GM23338 (cell line): ENCODE measurements at places on chromosomes 12 and 14.

GRCh38 chr12:64494998-64495729 is 43.2 kb downstream of the TBK1 start:
- no peak for DNase-seq
- no peaks in the 10 kb centered on the region for H3K4me1 ChIP-seq
- peak overlapping the region; percentile 33 for H3K27ac ChIP-seq

GRCh38 chr14:78319887-78320635 is 149.9 kb downstream of the NRXN3 start:
- H3K36me3 ChIP-seq = no peaks in the 10 kb centered on the region
- no peak for DNase-seq
- H3K27ac ChIP-seq = no peak overlapping the region
- no peaks in the 10 kb centered on the region for H3K27me3 ChIP-seq

- no peak overlapping the region for H3K4me3 ChIP-seq
- H3K4me1 ChIP-seq = peaks cover 48% of the 10 kb centered on the region
- no peaks in the 10 kb centered on the region for H3K36me3 ChIP-seq
- no peak overlapping the region for H3K27ac ChIP-seq
- DNase-seq = no peak
- no peaks in the 10 kb centered on the region for H3K27me3 ChIP-seq
Observed at GRCh38 chr12:75883241-75883640, 148.3 kb downstream of the PHLDA1 start.

- H3K27ac ChIP-seq = no peak overlapping the region
- H3K36me3 ChIP-seq = no peaks in the 10 kb centered on the region
- no peaks in the 10 kb centered on the region for H3K4me1 ChIP-seq
- no peak for DNase-seq
- H3K4me3 ChIP-seq = no peak overlapping the region
Observed at GRCh38 chr12:127830065-127830460, 436.9 kb upstream of the TMEM132C start.

DNA sequence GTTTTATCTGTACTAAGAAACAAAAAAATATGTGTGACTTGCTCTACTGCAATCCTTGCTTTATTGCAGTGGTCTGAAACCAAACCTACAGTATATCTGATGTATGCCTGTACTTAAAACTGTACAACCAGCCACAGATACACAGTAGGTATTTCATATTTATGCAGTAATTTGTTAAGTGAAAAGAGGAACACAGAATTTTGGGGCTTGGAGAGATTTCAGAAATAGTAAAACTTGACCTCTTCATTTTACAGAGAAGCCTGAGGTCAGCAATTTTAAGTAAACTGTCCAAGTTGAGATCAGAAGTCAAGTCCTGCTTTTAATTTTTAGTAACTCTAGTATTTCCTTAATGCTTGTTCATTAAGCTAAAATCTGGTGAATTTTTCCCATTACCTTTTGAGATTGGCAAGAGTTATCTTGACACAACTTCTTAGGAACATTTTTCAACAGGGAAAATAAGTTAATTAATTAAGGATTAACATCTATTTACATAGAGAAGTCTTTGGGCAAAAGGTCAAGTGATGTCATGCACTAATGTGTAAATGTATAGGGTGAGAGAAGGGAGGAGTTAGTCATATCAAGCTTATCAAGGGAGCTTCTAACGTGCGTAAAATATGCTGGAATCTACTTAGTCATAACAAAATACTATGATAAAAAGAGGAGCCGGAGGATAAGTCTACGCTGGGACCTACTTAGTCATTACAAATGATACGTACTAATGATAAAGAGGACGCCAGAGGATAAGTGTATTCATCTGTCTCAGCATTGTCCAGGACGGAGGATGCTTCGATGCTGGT is 66.0 kb upstream of the GTF2A1 start:
- H3K27me3 ChIP-seq = no peaks in the 10 kb centered on the region
- H3K27ac ChIP-seq = no peak overlapping the region
- H3K4me1 ChIP-seq = peaks cover 10% of the 10 kb centered on the region
- H3K36me3 ChIP-seq = no peaks in the 10 kb centered on the region
- DNase-seq = no peak
